CD14-positive monocyte (primary cell): ENCODE measurements at places on chromosomes 3 and 15.

GRCh38 chr3:171129827-171130226 is 103.3 kb upstream of the SLC2A2 start:
- DNase-seq = no peak

GRCh38 chr3:14169871-14170270 is 8.5 kb downstream of the XPC start:
- no peak for DNase-seq

DNA sequence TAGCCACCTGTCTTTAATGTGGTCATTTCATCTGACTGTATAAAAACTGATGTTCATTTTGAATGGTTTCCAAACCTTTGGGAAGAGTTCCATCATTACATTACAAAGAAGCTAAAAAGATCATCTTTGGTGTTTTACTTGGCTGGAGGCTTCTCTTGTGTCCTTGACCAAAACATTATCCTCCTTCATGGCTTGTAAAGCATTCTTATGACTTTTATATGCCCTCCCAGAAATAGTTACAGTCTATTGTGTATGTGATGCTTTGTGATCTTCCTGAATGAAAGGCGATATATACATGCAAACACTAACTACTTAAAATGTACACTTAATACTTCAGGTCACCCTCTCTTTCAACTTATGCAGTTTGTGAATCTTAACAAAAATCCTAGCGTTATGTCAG is 525.6 kb downstream of the MECOM start:
- no peak for DNase-seq

DNA sequence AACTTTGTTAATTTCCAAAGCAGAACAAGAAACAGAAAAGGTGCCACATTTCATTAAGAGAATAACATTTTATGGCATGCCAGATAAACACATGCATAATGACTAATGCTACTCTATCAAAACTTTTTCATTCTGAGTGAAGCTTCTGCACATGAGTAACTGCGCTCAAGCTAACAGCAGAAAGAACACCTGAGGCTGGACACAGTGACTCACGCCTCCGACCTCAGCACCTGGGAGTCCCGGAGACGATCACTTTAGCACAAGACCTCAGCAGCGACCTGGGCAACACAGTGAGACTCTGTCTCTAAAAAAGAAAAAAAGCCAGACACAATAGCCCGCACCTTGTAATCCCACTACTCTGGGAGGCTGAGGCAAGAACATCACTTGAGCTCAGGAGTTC is 70.6 kb downstream of the ACAP2 start:
- DNase-seq = no peak

DNA sequence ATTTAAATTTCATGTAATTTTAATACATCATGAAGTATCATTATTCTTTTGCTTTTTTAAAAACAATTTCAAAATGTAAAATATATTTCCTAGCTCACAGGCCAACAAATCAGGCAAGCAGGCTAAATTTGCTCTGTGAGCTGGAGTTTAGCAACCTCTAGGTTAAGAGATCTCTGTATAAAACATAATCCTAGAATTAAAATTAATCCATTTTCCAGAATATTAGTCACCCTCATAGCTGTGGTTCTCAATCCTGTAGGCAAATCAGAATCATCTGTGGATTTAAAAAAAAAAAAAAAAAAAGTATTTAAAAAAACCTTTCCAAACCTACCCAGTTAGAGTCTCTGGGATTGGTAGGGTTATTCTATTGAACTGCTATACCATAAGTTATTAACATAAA is 209.7 kb downstream of the MINAR1 start:
- DNase-seq = no peak

DNA sequence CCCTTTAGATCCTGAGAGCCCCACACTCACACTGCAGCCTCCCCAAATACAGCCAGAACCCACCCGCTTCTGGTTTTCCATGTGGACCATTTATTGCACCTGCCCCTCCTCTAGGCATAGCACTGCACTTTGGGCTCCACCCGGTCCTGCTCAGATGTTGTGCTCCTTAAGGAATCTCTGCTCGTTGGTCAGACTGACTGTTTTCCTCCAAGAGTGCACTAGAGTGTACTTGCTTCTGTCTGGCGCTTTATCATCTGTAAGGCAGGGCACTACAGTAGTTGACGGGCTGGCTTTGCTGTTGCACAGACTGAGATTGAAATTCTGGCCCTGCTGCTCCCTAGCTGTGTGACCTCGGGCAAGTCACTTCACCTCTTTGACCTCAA is 124.1 kb downstream of the CACNA1D start:
- DNase-seq = no peak

DNA sequence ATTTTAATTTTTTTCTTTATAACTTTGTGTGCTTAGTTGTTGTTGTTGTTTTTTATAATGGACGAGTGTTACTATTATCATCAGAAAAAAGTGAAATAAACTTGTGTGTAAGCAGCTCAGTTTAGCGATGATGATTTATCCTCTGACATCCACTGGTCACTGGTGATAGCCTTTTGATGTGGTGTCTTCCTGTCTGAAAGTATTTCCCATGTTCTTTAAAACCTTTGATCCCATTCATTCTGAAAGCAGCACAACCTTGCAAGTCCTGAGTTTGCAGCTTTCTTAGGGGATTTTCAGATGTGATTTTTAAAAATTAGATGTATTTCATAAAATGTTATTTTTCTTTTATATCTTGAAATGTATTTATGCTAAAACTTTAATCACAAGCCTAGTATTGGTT is 85.9 kb upstream of the ZPLD1 start:
- DNase-seq = no peak

DNA sequence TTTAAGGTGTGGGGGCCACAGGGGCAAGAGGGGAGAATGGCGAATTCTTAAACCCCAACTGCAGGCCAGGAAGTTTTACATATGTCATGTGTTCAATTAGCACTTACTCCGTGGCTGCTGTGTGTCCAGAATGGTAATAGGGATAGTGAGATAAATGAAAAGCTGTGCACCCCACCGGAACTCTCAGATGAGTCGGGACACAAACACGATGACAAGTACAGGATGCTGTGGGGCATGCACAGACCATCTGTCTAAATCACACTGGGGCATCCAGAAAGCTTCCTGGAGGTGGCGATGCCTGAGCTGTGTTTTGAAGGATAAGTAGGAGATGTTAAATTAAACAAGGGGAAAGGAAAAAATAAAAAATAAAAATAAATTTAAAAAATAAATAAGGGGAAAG is 18.3 kb upstream of the TMEM158 start:
- DNase-seq = no peak

DNA sequence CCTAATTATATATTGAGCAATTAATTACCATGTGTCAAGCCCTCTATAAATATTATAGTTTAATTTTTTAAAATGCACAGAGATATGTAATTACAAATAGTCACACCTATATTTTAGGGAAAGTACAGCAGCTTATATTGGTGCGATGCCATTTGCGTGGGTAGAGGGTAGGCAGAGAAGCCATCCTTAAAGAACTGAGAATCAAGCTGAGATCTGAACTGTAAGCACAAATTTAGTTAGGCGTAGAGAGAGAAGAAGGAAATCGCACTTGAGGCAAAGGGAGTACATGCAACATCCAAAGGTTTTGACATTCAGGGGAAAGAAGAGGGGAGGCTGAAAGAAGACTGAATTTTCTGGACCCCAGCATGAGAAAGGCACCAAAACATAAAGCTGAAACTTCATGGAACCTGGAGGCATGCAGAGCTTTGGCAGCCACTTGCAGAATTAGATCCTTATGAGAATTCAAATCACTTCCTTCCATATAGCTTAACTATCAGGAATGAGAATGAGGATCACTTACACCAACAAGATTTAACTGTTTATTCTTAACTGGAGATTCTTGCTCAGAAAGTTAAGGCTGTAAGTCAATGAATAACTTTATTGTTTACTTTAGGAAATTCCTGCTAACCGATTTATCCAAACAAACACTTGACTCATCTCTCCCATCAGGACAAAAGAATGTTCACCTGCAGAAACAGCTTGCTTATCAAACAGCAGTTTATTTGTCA is 114.3 kb downstream of the TGFBR2 start:
- no peak for DNase-seq

GRCh38 chr3:148070041-148070440 is 627.7 kb upstream of the AGTR1 start:
- no peak for DNase-seq

- no peak for DNase-seq
Observed at GRCh38 chr3:38360345-38360744, 13.8 kb downstream of the XYLB start.

DNA sequence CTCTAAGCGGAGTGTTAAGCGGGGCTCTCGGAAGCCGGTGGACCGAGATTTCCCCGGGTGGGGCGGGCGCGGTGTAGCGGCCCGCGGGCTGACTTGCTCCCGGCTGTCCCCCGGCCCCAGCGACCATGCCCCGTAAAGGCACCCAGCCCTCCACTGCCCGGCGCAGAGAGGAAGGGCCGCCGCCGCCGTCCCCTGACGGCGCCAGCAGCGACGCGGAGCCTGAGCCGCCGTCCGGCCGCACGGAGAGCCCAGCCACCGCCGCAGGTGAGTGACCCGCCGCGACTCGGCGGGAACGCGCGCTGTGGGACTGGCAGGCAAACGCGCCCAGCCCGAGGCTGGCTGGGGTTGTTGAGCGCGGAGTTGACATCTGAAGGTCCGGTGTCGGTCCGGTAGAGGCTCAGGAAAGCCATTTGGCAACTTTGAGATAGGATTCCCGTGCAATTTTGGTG is 1.3 kb downstream of the SMC4 start:
- peak; percentile 12 for DNase-seq

DNA sequence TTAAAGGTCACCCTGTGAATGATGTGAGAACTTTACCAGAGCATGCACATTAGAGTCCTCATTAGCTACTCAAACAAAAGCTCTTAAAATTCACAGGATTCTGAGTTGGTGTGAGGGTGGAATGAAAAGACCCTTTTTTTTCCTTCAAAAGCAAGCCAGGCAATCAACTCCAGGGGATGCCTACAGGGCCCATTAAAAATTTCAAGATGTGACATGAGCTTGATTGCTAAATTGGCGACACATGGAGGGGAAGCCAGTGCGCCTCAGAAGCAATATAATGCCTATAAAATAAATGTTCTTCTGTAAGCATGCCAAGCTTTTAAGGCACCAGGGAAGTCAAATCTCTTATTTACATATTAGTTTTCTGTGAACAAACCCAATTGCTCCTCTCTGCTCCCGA is 328.8 kb upstream of the SUCLG2 start:
- DNase-seq = no peak

DNA sequence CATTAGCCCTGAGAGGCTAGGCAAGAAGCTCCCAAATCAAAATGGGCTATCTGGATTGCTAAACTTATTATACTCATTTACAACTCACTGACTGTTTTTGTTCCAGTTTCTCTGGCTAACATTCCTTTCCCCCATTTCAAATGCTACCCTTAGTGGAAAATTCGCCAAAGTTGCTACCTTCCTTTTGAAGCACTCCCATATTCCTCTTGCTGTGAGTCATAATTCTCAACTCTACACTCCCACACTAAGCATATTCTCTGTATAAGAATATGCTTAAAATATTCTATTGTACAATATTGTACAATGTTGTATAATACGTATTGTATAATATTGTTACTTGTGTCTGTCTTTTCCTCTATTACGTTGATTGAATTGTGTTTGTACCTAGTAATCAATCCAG is 398.6 kb downstream of the PYDC2 start:
- DNase-seq = no peak

- DNase-seq = no peak
Observed at GRCh38 chr3:153978006-153978405, 143.2 kb upstream of the ARHGEF26 start.

DNA sequence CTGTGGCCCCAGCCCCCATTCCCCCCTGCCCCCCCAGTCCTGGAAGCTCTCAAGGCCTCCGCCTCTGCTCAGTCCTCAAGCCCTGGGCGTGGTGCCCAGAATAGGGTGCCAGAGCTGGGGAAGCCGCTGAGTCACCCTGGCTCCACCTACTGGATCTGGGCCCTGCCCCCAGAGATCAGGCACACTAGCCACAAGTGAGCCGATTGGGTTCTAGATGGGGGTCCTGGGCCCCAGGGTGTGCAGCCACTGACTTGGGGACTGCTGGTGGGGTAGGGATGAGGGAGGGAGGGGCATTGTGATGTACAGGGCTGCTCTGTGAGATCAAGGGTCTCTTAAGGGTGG is 5.7 kb downstream of the EIF4G1 start:
- peak; percentile 85 for DNase-seq

- no peak for DNase-seq
Observed at GRCh38 chr3:30563956-30564355, 42.4 kb upstream of the TGFBR2 start.

- no peak for DNase-seq
Observed at GRCh38 chr15:85388566-85389305, 8.3 kb downstream of the AKAP13 start.

GRCh38 chr3:52498137-52499054 is 3.3 kb downstream of the STAB1 start:
- peak; percentile 88 for DNase-seq

DNA sequence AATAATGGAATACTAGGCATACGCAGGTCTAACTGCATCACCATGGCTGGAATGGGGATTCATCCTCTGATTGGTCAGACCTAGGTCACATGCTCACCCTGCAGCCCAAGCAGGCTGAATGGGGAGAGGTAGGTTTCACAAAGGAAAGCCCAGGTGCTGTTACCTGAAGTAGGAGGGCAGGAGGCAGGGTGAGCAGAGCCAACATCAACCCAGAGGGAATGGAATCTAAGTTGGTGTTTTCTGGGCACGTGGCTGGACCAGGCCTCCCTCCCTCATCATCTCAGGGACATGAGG is 6.7 kb upstream of the H1-8 start:
- DNase-seq = no peak

DNA sequence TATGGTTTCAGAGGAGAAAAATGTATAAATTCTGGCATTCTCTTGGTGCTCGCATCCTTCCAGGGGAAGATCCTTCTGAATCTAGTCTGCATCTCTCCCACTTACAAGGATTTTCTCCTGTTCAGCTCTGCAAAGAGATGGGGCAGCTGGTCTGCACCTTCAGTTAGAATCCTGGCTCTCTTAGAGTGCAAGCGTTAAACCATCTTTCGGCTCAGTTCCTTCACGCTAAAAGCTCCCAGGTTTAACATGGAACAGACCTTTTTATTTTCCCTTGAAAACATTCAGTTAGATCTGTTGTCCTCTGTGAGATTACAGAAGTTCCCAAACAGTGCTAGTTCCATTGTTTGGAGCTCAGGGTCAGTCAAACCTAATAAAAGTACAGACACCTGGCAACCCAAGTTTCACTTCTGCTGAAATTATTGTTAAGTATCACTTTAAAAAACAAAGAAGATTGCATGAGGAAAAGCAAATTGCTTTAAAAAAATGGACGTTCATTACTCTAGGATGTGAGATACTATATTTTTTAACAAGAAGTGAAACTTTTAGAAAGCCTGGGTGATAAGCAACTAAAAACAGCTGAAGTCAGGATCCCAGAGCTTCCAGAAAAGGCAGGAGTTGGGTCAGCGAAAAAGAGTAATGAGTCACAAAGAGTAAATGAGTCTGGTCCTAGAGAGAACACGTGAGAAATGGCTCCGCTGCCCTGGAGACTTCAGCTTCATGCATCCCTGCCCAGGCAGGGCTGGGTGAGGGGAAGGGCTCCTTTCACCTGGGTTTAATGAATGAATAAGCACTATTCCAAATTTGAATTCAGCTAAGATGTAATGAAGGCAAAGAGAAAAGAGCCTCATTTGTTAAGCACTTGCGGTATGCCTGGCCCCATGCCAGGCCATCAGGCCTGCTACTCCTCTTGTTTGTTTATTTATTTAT is 63.3 kb downstream of the ABTB1 start:
- peak; percentile 89 for DNase-seq
